NCI-H1417 treated with DMSO at 0.1 percent for 48 hours (cell line): ENCODE measurements at places on chromosomes 13 and 19.

- no peak for DNase-seq
Measured at GRCh38 chr19:53813996-53814395, 10.1 kb downstream of the NLRP12 start.

- no peak for DNase-seq
Measured at GRCh38 chr13:103140001-103140671, 73.9 kb upstream of the SLC10A2 start.

GRCh38 chr19:7368456-7368855, 19.7 kb downstream of the ARHGEF18 start:
- DNase-seq: no peak

DNA sequence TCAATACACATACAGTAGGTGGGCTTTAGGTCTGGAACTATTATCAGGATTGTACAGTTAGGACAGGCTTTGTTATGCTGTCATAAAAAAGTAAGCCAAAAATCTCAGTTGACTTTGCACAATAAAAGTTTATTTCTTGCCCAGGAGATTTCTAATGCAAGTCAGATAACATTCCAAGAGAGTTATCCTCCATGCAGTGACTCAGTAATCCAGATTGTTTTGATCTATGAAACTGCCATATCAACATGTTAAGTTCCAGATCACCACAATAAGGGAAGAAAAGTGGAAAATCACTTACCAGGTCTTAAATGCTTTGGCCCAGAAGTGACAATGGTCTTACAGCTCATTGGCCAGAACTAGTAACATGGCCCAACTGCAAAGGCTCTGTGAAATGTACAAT, 636.2 kb upstream of the KLF12 start:
- DNase-seq: no peak

DNA sequence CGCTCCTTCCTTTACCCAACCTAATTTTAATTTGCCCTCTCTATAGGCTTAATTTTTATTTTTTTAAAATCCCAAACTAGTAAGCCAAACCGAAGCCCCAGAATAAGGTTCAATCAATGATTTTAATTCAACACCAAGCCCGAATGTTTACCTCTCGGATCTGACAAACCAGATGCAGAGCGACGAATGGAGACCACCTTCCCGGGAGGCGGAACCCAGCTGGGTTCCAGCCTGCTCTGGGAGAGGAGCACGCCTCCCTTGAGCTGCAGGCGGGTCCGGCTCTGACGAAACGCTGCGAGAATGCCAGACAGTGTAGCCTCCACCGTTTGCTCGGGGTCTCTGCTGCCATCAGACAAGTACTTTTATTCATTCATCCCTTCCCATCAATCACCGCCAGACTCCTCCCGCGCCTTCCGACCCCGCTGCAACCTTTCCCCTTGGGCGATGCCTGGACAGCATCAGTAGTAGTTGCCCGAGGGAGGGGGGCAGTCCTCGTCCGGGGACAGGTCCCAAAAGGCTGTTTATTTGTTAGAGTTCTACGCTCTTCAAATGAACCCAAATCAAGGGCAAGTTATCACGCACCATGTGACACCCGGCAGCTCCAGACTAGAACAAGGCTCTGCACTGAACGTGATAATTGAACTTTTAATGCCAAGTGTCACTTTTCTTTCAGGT, 752 bp upstream of the EDNRB start:
- DNase-seq: no peak

- DNase-seq: no peak
Measured at GRCh38 chr13:30731361-30732045, 3.8 kb upstream of the ALOX5AP start.

- DNase-seq: no peak
Measured at GRCh38 chr19:19409631-19410030, 4.2 kb downstream of the GATAD2A start.

DNA sequence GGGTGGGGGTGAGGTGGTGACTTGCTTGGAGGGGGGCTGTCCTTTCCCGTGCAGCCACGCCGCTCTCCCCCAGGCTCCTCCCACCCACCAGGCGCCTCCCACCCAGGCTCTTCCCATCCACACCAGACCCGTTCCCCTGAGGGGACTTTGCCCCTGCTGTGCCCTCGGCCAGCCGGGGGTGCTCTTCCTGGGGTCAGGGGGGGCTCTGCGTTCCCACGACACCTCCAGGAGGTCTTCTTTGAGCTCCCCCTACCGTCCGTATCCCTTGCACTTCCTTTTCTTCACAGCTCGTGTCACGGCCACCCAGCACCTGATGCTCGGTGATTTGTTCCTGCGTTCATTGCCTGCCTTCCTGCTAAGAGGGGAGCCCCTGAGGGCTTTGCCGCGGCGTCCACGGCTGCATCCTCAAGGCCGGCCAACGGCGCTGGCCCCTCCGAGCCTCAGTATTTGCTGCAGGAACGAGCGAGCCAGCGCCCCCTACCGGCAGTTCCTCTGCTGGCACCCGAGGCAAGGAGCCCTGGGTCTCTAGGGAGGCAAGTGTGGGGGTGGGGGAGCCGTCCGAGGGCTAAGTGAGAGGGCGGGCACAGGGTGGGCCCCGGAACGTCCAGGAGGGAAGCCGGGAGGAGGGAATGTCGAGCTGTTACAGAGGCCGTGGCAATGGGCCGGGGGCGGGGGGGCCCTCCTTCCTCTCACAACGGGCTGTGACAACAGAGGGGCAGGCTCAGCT, 11.8 kb downstream of the LRRC4B start:
- DNase-seq: peak; percentile 27

- DNase-seq: no peak
Measured at GRCh38 chr13:64925727-64926126, 2304.4 kb downstream of the PCDH9 start.

DNA sequence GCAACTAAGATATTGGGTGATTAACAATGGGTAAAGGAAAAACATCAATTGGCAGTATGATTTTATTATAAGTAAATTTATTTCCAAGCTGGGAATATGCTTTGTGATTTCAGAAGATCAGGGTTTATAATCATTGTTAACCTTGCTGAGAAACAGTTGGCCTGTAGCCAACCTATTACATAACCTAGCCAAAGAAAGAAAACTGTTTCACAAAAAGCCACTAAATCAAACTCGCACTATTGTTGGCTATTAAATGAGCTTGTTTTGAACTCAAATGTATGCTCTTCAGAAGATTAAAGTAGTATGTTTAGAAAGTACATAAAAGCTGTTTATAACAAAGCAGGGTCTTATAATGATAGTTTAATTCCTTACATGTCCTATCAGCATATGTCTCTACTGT, 151.7 kb downstream of the LHFPL6 start:
- DNase-seq: peak; percentile 13

GRCh38 chr13:31477961-31478360, 261.4 kb upstream of the RXFP2 start:
- no peak for DNase-seq

- no peak for DNase-seq
Measured at GRCh38 chr13:99657848-99658260, 156.6 kb downstream of the TM9SF2 start.

GRCh38 chr13:47747901-47748300, 253.2 kb downstream of the SUCLA2 start:
- DNase-seq: no peak
